Activated CD8-positive, alpha-beta T cell treated with anti-CD3 and anti-CD28 coated beads for 36 hours (primary cell): ENCODE measurements at places on chromosomes 3 and 15.

DNA sequence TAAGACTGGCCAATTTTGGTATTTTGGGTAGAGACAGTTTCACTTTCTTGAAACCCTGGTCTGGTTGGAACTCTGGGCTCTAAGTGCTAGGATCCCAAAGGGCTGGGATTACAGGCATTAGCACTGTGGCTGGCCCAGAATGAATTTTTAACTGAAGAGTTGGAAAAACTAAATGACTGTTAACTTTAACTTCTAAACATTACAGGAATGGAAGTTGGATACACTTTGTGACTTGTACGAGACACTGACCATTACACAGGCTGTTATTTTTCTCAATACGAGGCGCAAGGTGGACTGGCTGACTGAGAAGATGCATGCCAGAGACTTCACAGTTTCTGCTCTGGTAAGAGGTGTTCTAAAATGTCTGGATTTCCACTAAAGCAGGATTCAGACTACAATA, 3.5 kb downstream of the EIF4A2 start:
- DNase-seq = no peak

DNA sequence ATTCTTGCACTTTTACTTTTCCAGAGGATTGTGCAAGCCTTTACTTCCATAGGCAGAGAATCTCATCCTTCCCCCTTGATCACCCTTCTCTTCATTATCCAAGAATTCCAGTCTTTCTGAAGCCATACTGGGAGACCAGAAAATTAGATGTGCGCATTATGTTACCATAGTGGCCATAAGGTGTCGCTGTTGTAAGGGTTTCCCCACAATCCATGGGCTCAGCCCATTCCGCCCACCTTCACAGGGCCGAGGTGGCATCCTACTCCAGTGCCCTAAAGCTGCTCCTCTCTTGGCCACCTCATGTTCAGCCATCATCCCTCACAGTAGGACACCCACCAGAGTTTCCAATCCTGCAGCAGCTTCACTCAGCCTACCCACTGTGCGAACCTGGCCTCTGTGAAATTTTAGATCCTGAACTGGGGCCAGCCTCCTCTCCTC, 35.0 kb downstream of the CTSH start:
- DNase-seq = peak; percentile 46

- no peak for DNase-seq
Measured at GRCh38 chr3:106945435-106945834, 431.8 kb upstream of the CCDC54 start.

GRCh38 chr15:39130556-39131379, 450.1 kb upstream of the THBS1 start:
- no peak for DNase-seq

DNA sequence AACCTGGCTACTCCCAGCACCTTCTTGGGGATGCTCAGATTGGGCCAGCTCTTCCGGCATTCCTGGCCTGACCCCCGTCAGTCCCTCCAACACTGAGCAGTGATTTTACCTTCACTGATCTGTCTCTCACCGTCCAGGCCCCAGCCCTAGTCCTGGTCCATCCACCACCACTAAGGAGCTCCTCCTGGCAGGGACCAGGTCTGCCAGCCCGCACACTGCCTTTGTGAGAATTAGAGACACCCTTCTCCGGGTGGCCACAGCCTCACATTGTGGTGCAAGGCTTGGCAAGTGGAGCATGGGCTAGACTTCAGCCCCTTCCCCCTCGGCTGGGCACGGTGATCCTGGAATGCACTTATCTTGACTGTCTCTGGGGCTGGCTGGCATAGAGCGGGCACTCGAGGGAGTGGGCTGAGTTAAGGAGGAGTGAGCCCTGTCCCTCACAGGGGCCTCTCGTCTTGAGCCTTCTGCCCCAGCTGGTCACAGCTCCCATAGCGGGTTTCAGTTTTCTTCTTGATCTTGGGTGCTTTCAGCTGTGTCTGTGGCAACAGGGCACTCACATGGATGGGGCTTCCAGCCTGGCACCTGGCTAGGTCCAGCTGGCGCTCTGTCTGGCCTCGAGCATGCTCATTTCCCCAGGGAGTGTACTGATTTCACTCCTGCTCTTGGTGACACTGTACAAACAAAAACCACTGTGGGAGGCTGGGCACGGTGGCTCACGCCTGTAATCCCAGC, 53.9 kb downstream of the LINGO1 start:
- no peak for DNase-seq

DNA sequence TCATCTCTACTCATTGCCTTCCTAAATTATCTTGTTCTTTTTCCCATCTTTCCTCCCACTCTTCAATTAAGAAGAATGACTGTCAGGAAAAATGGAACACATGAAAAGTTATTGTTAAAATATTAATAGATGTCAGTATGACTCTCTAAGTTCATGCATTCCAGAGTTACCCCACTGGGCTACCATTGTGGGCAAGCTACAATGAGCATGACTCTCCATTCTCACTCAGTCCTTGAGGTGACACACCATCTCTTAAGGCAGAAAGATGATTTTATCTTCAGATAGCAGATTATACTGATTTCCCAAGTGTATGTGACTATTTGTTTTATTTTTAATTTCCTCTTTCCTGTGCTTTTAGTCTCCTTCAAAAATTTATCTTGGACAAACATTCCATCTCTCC, 144.3 kb downstream of the ALCAM start:
- no peak for DNase-seq

DNA sequence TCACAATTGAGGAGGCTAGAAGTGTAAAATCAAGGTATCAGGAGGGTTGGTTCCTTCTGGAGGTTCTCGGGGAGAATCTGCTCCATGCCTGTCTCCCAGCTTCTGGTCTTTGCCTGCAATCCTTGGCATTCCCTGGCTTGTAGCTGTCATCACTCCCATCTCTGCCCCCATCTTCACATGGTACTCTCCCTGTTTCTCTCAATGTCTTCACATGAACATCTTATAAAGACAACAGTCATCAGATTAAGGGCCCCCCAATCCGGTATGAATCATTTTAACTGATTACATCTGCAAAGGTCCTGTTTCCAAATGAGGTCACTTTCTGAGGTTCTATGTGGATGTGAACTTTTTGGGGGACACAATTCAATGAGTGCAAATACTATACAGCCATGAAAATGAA, 113.0 kb upstream of the GALNT15 start:
- no peak for DNase-seq

DNA sequence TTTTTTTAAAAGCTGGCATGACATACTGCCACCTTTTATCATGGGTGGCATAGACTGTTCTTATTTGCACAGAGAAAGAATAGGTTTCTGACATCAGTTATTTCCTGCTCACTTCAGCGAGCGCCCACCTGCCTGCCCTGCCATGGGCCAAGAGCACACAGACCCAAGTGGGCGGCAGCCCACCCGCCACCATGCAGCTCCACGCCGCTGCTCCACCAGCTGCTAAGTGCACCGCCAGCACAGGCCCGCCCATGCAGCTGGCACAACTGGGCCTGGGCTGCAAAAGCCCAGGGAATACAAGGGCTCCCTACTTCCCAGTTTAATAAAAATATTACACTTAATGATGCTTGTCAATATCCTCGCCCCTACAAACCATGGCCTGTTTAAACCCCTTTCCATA, 15.4 kb downstream of the ZNF148 start:
- no peak for DNase-seq

DNA sequence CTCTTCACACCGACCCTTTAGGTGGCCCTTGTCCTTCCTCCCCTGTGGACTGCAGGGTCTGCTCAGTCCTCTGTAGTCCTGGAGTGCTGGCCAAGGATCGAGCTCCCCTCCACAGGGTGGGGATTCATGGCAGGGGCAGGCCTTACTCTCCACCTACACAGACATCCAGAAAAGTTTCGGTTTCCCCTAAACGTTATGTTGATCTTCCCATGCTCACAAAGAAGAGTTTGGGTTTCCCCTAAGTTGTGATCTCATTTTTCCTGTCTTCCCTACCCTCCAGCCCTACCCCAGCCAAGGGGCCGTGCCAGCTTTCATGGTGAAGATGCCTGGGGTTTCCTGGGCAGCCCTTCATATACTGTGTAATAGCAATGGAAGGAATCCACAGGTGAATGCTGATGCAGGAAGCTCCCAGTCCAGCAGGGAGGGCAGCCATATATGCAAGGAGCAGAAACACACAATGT, 10.3 kb downstream of the STOML1 start:
- no peak for DNase-seq

DNA sequence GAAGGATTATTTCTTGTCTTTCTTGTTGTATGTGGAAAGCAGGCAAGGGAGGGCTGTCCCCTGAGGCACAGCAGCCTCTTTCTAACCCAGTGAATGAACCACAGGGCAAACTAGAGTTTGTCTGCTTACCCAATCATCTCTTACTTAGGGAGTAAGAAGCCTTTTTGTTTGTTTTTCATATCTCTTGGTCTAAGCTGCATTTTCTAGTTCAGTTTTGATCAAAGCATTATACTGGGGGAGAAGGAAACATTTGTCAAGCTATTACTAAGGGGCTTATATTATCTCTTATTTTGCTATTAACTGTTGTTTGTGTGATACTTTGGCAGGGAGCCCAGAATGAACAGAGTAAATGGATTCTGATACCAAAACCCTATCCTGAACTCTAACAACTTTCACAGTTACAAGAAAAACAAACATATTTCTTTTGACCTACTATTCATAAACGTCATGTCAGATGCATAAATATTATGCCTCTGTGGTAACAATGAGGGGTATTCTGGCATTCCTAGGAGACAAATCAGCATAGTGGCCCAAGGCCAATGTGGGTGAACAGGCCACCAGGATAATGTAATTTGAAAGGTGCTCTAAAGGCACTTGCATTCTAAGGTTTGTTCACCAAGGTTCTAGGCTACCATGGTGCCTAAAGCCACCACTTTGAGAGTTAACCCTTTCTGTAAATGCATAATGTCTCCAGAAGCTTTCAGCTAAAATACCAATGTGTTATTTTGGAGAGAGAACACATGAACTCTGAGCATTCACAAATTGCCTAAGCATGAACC, 271.6 kb upstream of the ZPLD1 start:
- DNase-seq = no peak

GRCh38 chr3:53949541-53949940, 57.9 kb upstream of the SELENOK start:
- DNase-seq = no peak

DNA sequence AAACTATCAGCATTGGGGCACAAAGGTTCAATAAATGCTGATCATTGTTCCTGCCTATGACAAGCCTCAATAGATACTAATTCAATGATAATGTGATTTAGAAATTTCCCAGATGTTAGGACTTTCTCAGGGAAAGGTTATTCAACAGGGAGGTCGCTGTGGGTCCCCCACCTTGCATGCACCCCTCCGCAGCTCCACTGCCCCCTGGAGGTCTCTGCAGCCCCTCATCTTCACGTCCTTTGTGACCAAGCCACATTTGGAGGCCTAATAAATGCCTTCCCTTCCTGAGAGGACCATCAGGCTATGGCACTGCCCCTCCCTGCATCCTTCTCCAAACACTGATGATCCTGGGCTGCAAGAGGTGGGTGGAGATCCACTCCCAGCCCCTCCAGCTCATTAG, 50.2 kb downstream of the NOX5 start:
- DNase-seq = no peak

GRCh38 chr3:181906338-181906737, 194.6 kb downstream of the SOX2 start:
- DNase-seq = no peak

- no peak for DNase-seq
Measured at GRCh38 chr3:32371461-32372212, 20.0 kb upstream of the CMTM7 start.
